CD4-positive, alpha-beta T cell treated with Interferon gamma for 1 hour (primary cell): ENCODE measurements at places on chromosomes 16 and 17.

- no peak for DNase-seq
These were observed 17.3 kb downstream of the PHLPP2 start for GRCh38 chr16:71707199-71707598.

- DNase-seq = no peak
These were observed 4.9 kb downstream of the SPPL2C start for GRCh38 chr17:45849536-45849990.

DNA sequence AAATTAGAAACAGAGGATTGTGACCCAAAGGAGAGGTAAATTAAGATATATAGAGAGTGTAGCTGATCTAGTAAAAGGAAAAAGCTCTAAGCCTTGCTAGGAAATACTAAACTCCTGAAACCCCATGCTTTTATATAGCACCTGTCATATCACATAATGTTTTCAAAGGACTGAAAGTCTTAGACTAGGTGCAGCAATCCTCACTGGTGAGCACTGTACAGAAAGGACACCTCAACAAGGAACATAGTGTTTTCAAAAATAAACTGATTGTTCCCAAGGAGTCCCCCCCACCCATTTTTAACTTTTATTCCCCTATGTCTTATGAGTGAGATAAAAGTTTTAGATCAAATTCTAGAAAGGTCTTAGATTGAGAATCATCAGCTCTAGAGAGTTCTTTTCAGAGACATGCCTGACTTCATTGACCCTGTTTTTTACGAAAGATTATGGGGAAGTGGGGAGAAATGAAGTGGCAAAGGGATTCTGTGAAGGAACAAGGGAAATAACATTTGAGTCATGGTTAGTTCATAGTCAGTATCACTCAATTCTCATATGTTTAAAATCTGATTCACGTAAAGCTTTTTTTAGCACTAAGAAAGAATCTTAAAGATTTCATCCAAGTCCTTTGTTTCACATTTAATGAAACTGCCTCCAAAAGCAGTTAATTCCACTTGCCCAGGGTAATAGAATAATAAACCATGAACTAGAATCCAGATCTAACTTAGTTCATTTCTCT lies 166.4 kb downstream of the CYB561 start:
- DNase-seq = no peak

- DNase-seq = no peak
These were observed 8.4 kb downstream of the YWHAE start for GRCh38 chr17:1391577-1391976.

GRCh38 chr16:88005181-88005581 lies 53.9 kb downstream of the BANP start:
- DNase-seq = peak; percentile 40
